Stimulated activated CD4-positive, alpha-beta T cell treated with anti-CD3 and anti-CD28 coated beads, TNF-alpha, amount 100 ng/mL, for 48 hours (primary cell): ENCODE measurements at places on chromosomes 5 and 9.

- no peak for DNase-seq
Measured at GRCh38 chr5:90747693-90748092, 189.1 kb downstream of the ADGRV1 start.

DNA sequence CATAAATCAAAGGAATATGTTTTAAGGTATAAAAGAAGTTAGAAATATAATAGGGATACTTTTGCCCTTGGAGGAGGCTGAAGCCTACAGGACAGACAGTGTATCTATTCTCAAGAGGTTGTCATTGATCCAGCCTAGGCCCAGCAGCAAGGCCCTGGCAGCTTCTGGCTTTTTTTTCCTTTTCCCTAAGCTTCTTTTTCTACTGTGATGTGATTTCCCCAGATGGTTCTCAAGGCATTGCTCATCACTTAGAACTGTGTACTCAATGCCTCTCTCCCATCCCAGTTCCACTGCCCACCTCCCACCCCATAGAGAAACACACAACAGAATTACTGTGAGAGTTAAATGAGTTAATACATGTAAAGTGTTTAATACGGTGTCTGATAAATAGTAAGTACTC lies 88.6 kb downstream of the SLC44A1 start:
- DNase-seq, result no peak

DNA sequence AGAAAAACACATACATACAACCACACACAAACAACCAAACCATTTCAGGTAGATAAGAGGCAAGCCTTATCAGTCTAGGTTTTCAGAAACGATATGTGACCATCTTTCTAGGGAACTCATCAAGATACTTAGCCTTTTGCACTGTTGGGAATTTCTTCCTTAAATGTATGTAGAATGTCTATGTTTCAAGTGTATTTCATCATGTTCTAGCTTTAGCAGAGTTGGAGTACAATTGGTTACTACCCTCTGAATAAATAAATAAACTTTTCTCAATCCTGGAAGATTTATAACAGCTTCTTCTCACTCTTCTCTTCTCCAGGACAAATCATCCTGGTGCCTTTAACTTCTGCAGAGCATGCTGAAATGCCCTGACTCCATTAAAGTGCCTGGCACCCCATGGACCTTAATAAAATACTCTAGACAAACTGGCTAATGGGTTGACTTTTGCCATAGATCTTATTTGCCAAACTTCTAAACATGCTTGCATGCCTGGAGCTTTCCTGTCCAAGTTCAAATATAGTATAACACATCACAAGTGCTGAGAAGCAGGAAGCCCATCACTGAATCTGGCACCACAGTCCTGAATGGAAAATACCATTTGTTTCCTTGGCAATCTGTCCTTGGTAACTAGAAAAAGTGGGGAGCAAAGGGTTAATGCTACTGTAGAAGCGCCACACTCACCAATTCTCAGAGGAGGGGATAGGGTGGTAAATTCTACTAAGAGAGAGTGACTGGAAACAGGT lies 33.1 kb upstream of the ZNF462 start:
- no peak for DNase-seq

DNA sequence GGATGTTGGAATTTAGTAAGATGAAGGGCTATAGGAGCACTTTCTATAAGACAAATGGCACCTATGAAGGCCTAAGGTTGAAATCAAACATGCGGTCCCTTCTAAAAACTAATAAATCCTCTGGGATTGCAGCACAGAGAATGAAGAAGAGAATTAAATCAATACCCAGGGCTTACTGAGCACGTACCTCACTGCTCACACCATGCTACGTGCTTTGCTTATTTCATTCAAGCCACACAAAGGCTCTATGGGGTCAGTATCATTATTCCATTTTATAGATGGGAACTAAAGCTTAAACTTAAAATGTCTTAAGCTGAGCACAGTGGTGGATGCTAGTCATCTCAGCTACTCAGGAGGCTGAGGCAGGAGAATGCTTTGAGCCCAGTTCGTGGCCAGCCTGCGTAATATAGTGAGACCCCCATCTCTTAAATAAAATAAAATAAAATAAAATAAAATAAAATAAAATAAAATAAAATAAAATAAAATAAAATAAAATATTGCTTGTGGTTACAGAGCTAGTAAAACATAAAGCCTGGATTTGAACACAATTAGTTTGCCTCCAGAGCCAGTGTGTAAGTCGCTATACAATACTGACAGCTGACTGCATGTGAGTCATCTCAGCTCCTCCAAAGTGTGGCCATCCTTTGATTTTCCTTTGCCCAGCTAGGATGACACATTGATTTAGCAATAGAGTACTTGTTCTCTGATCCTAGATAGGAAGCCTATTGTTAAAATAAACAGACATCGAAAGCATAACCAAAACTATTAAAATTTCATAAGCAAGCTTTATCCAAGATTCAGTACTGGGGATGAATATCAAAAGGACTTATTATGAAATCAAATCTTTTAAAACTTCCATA lies 20.9 kb upstream of the DPYSL3 start:
- no peak for DNase-seq

- no peak for DNase-seq
Measured at GRCh38 chr5:139652788-139653241, 4.7 kb downstream of the CXXC5 start.

- no peak for DNase-seq
Measured at GRCh38 chr9:69192214-69192613, 18.1 kb downstream of the TJP2 start.

DNA sequence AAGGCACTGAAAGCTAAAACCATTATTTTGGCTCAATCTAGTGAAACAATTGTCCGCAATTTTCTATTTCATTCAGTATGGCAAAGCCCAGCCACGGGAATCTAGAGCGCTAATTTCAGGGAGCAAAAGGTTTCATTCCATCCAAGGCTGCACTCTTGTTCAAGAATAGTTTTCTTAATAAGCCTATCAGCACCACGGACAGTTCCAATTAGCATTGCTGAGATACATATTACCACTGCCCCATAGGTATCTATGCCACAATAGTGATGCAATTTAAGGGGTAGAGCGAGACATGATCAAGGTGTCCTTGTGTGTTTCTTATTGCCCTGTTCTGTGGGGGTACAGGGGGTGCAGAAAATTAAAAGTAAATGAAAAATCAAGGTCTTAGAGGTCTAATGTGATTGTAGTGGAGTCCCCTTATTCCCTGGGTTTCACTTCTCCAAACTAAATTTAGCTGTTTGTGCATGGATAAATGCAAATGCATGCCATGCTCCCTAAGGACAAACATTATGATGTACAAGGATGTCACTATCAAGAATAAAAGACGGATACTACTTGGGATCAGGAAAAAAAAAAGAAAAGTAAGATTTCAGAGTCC lies 45.5 kb downstream of the SPOCK1 start:
- no peak for DNase-seq

DNA sequence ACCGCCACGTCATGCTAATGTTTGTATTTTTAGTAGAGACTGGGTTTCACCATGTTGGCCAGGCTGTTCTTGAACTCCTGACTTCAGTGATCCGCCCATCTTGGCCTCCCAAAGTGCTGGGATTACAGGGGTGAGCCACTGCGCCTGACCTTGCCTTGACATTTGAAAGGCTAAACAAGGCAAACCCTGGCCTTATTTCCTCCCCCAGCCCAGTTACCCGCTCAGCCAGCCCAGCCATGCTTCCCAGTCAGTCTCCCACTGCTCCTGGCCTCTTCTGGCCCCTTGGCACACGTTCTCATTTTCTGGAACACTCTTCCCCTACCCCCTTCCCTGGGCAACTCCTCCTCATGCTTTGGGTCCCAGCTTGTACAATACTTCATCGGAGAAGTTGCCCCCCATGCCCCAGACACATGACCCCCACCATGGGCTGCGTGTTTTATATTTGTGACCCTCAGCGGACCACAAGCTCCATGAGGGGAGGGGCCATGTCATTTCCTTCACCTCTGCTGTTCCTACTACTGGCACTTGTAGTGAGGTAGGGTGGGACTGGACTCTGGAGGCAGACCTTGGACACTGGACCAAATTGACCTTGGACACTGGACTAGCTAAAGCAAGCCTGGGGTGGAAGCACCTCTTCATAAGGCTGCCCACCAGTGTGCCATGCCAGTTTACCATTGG lies 94.4 kb upstream of the IER5L start:
- no peak for DNase-seq

DNA sequence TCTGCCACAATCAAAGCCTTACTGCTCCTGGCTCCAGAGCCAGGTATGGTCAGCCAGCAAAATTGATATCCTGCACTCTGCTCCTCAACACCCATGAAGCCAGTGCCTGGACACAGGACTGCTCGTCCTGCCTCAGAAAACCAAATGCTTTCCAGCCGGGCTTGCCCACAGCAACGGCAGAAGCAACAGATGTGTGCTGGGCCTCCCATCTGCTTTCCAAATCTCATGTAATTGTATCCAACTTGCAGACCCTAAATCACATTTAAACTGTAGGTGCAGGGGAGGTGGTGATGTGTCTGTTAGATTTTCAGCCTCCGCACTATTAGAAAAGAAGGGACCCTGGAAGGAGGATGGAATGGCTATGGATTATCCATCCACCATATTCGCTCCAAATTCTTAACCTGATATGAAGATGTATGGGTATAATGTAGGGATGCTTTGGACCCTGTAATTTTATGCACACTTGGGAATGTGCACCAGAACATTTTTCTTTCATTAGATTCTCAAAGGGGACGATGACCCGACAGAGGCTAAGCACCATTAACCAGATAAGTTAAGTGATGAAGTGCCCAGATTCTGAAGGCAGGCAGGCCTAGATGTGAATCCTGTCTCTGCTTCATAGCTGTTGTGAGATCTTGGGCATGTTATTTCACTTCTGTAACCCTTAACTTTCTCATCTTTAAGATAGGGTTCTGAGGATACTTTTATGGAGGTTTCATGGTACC lies 58.2 kb downstream of the EXOSC2 start:
- DNase-seq, result no peak

DNA sequence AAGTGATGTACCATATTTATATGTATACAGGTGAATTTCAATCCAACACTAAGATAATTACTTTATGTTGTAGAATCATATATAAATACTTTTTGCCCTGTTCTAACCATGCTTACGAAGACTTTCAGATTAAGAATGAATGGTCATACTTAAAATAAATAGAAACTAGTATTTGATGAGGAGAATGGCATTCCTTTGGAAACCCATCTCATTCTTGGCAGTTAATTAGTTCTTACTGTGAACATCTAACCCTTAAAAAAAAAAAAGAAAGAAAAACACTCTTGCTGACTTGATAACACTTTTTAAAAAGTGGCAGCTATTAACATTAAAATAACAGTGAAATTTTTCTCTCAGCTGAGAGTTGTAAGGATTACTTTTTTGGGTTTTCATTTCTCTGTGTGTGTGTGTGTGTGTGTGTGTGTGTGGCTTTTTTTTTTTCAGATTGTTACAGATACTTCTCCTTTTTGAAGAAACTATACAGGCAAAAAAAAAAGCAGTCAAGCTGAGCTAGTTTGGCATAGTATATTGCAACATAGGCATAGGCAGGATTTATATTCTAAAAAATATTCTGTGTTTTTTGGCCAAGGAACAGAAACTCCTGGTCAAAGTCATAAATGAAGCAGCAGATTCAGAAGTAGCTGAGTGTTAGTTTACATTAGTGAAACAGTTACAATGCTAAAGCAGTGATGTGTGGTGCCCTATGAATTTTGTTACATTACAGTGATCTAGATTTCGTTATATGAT lies 163.5 kb downstream of the CD180 start:
- no peak for DNase-seq

DNA sequence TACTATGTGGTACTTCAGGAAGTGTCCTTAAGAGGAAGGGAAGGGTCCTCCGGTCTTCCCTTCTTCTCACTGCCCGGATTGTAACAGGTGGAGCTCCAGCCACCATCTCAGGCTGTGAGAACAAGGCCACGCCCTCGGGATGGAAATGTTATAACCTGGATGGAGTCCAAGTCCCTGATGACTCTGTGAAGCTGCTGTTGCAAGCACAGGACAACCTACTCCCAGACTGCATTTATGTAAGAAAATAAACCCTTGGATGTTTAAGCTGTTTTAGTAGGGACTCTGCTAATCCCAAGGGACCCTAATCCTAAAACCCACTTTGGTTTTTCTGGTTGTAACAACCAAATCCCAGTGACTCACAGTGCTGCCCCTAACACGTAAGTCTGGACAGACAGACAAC lies 221.6 kb downstream of the ACTL7B start:
- DNase-seq, result no peak

- no peak for DNase-seq
Measured at GRCh38 chr5:88663793-88664216, 219.2 kb downstream of the MEF2C start.

DNA sequence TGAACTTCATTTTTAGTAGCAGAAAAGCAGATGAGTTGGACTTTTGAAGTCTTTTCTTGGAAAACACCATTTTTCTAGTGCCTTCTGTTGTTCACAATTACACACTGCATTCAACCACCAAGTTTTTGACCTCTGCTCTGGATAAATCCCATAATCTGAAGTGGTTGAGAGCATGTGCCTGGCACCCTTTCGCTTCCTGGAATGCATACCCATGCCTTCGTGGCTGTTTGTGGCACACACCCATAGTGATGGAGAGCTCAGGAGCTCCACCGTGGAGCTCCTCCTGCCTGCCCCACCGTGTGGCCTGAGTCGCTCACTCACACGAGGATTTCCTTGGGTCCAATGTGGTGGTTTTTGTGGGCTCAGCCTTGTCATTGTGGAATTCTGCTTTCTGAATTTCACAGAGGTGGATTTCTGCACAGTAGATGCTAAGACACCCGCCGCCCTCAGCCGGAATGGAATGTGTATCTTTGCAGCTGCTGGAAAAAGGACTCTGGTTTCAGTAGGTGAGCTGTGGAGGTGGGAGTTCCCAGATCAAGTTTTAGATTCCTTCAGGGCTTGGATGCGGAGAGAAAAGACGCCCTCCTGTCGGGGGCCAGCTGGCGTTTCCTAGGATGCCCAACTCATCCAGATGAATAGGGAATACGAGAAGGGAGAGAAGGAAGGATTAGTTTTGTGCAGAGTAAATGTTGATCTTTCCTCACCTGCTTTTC lies 500.4 kb downstream of the IRX1 start:
- DNase-seq, result no peak

- no peak for DNase-seq
Measured at GRCh38 chr9:92381775-92382174, 22.6 kb downstream of the OGN start.

GRCh38 chr5:157116483-157116954 lies 7.7 kb upstream of the HAVCR2 start:
- DNase-seq, result peak; percentile 13

- no peak for DNase-seq
Measured at GRCh38 chr9:115649991-115650472, 503.6 kb upstream of the PAPPA start.

GRCh38 chr9:36470643-36471290 lies 70.7 kb upstream of the RNF38 start:
- DNase-seq, result peak; percentile 20

DNA sequence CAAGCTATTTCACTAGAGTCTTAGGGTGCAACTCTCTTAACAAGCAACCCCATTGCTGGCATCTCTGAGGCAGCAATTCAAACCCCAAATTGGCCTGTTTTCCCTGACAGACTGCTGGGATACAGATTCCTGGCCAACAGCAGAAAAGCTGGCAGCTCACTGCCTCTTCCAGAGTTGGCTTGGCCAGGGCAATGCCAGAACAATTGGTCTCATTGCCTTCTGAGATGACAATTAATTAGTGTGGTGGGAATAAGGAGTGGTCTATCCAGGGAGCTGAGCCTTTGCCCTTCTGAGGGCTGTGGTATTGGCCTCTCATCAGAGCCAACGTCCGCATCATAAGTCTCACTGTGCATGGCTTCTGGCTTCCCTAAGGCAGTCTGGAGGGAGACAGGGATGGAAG lies 183.2 kb downstream of the GNAQ start:
- DNase-seq, result no peak

GRCh38 chr9:91100878-91101450 lies 260.8 kb downstream of the AUH start:
- no peak for DNase-seq
